ENCODE measurements at places on chromosomes 6 and 20.

DNA sequence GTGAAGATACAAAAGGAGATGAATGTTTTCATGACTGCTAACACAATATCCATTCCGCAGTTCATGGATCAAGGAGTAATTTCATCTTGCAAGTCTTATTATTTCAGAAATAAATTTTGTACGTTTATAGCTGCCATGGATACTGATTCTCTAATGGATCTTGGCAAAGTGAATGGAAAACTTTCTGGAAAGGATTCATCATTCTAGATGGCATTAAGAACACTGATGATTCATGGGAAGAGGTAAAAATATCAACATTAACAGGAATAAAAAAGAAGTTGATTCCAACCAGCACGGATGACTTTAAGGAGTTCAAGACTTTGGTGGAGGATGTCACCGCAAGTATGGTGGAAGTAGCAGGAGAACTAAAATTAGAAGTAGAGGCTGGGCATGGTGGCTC lies 2.8 kb downstream of the HUS1B start:
- DNase-seq, result no peak

- no peak for DNase-seq
Observed at GRCh38 chr6:158468666-158469065, 91.2 kb upstream of the TMEM181 start.

DNA sequence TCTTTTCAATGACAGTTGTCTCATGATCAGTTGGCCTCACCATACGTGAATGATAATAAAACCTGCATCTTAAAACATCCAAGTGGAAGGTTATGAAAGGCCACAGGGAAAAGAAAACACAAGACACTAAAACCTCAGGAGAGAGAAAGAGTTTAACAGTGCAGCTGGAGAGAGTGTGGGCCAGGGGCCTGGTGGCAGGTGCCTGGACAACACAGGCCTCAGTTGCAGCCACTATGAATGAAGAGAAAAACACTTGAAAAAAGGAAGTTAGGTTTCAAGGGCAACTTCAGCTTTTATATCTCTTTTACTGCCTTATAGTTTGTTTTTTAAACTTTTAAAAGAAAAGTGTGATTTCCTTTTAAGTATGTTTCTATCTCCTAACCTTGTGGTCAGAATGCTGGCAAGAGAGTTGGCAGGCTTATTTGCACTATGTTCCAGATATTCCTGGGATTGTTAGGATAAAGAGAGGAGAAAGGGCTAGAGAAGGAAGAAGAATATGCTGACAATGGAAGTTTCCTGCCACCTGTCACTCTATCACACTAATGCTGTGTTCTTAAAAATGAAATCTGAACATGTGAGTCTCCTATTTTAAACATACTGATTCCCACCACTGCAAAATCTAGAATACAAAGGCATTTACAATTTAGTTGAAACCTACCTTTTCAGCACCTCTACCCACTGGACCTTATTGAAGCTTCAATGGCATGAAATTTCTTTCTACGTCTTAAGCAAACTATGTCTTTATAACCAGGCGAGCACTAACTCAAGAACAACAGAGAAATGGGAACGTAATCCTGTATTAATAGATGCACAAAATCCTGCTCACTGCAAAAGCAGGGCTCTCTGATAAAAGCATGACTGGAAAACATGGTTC lies 222.4 kb downstream of the CD83 start:
- DNase-seq, result no peak

DNA sequence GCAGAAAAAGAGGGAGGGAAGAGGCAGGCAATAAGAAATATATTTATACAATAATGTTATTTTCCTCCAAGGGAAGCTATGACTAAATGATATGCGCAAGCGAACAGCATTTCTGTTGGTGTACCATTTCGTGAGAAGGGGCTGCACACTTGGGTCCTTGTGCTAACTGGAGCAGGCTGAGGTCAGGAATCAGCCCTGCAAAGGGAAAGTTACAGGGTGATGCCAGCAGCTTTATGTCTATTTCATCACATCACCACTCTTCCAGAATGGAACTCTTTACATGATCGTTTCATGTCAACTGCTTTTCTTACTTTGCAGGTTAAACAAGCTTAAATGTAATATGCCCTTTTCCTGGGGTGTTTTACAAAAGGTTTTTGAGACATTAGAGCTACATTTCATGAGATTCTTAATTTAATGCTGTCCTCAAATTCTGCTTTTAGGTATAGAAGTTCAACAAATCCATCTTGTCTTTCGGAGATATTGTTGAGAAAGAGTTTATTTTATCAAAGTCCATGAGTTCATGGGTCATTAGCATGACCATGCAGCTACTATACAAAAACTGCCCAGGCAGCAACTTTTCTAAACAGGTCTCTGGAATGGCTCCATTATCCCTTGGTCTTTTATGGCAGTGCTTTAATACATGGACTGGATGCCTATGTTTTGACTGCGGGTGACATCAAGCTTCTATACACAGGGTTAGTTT lies 443.8 kb downstream of the TENT5A start:
- no peak for DNase-seq

GRCh38 chr20:45944151-45944964 lies 9.9 kb downstream of the PCIF1 start:
- DNase-seq, result no peak

DNA sequence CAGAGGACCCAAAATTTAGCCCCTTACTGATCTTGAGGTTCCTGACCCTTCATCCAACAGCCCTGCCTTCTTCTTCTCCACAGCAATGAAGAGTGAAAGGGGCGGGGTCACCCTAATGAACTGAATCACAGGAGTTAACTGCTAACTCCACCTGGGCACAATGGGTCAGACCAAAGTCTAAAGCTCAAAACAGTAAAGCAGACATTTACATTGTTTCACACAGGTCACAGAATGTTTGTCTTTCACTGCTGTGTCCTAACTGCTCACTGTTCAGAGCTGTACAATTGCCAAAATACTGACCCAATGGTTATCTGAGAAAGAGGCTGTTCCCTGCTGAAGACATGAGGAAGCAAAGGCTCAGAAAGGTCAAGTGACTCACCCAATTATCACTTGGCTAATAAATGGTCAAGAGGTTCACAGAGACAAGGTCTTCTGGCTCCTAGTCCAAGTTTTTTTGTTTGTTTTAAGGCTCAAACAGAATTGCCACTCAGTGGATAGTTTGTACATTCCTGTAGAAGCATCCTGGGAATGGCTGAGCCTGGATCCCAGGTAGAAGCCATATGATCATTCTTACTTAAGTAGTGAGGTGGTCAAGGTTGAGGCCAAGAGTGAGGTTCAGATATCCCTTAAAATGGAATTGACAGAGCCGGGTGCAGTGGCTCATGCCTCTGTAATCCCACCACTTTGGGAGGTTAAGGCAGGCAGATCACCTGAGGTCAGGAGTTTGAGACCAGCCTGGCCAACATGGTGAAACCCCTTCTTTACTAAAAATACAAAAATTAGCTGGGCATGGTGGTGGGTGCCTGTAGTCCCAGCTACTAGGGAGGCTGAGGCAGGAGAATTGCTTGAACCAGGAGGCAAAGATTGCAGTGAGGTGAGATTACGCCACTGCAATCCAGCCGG lies 35.1 kb upstream of the FAM83C start:
- no peak for DNase-seq

DNA sequence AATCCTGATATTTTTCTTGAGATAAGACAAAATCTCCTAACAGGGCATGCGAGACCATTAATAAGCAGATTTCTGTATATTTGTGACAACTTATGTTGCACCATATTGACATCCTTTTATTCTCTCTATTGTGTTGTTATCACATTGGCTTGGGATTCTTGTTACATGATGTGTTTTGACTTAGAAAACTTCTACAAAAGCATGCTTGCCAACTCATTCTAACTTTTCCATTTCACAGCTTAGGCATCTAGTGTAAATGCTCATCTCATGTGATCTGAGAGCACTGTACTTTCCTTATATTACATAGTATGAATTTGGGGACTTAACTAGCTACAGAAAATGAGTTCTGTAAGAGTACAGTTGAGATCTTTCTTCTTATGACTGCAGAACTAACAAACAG lies 1040.7 kb upstream of the ADGRB3 start:
- no peak for DNase-seq

DNA sequence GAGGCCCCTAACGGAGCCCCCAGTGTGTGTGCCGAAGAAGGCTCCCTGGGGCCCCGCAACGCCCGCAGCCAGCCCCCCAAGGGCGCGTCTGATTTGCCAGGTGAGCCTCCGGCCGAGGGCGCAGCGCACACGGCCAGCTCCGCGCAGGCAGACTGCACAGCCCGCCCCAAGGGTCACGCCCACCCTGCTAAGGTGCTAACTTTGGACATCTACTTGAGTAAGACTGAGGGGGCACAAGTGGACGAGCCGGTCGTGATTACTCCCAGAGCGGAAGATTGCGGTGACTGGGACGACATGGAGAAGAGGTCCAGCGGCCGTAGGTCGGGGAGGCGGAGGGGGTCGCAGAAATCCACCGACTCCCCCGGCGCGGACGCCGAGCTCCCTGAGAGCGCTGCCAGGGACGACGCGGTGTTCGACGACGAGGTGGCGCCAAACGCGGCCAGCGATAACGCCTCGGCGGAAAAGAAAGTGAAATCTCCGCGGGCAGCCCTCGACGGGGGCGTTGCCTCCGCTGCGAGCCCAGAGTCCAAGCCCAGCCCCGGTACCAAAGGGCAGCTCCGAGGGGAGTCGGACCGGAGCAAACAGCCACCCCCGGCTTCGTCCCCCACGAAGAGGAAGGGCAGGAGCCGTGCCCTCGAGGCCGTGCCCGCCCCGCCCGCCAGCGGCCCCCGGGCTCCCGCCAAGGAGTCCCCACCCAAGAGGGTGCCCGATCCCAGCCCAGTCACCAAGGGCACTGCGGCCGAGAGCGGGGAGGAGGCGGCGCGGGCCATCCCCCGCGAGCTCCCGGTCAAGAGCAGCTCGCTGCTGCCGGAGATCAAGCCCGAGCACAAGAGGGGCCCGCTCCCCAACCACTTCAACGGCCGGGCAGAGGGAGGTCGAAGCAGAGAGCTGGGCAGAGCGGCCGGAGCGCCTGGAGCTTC lies 117.0 kb downstream of the RTN4IP1 start:
- DNase-seq, result peak; percentile 65

DNA sequence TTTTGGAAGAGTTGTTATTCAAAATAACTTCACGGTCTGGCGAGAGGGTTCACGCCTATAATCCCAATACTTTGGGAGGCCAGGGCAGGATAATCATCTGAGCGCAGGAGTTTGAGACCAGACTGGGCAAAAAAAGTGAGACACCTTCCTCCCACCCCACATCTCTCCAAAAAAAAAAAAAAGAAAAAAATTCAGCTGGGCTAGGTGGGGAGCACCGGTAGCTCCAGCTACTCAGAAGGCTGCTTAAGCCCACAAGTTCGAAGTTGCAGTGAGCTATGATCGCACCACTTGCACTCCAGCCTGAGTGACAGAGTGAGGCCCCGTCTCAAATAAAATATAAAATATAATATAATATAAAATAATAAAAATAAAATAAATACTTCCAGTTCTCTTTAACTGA lies 10.4 kb downstream of the OR2B2 start:
- no peak for DNase-seq

DNA sequence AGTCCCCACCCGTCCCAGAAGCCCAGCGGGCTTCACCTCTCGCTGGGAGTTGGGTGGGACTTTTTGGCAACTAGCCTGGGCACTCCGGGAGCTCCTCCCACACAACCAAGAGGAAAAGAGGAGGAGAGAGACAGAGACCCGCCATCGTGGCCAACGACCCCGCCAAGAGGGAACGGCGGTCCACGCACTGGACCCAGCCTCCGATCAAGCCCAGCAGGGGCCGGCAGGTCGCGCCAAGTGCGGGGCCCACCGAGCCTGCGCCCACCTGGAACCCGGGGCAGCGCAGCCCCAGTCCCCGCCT lies 3.0 kb upstream of the TMEM14C start:
- no peak for DNase-seq

DNA sequence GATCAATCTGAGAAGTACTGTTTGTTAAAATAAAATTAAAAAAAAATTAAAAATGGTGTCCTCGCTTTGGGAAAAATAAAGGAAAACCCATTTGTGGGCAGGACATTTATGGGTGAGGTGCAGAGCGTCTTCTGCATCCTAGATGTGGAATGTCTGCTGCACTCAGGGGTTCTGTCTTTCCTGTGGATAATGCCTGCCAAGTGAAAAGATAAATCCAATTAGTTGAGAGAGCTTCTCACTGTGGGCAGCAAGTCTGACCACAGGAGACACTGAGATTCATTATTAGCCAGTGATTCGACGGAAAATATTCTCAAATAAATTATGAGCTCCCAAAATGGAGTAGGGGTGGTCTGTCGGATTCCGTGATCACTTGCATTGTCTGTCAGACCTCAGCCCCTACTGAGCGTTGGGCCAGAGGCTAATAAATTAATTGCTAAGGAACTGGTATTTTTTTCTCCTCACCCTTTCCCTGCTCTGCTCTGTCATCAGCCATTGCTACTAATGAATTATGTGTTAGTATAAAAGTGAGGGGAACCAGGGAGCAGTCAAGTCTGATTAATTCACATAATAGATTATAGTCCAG lies 10.0 kb downstream of the GMPR start:
- no peak for DNase-seq

GRCh38 chr6:109081026-109081425 lies 13.6 kb downstream of the SESN1 start:
- no peak for DNase-seq

- DNase-seq, result no peak
Observed at GRCh38 chr6:22157233-22157632, 139.6 kb downstream of the PRL start.

DNA sequence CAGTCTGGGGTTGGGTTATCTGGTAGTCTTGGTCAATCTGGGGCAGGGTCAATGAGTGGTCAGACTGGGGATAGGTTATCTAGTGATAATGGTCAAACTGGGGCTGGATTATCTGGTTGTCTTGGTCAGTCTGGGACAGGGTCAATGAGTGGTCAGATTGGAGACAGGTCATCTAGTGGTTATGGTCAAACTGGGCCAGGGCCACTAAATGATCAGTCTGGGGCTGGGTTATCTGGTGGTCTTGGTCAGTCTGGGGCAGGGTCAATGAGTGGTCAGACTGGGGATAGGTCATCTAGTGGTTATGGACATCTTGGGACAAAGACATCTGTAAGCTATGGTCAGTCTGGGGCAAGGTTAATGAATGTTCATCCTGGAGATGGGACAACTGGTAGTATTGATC lies 28.5 kb upstream of the BPIFA2 start:
- DNase-seq, result no peak

DNA sequence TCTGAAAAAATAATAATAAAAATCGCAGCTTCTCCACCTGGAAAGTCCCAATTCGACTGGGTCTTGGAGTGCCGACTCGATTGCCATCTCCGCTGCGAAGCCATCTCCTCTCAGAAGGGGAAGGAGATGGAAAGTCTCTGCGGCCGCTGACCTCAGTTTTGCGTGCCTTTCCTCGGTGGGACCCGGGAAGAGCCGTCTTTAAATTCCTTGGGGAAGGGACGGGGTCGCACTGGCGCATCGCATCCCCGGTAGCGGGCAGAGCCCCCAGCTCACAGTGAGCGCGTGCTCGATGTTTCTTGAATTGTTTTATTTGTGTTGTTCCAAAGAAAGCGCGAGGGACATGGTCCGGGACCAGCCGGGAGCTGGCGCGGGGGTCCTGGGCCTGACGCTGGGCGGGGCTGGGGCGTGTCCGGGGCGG lies 270 bp upstream of the TIAM2 start:
- no peak for DNase-seq

Data from activated CD8-positive, alpha-beta memory T cell treated with anti-CD3 and anti-CD28 coated beads for 1 hour (primary cell).